Right renal cortex interstitium (tissue), 3 donors: ENCODE measurements at places on chromosomes 3 and 15. TPM values are rescaled to one million over a fixed set of nuclear protein-coding genes. Genes with fewer than 3 reads are reported as not detected.

DNA sequence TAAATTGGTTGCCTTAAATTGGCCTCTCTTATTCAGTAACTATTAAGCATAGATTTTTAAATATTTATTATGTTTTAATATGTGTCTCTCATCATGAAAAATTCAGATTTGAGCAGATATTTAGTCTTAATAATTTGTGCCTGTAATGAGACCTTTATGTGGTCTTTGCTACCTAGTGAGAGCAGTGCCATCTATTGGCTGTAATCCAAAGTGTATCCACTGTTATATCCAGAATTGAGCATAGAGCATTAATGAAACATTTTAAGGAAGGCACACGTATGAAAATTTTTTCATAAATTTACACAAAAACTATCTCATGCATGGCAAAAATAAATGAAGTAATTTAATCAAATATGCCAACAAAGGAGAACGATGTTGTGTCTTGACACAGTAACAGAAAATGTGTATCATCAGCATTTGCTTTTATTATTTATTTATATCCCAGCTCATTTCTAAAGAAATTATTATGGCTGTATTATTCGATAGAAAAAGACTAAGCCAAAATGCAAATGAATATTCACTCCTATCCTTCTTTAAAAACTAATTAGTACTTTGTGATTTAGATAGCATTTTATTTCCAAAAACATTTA is 203.5 kb downstream of the RSRC1 start:
- peak; percentile 2 for DNase-seq

DNA sequence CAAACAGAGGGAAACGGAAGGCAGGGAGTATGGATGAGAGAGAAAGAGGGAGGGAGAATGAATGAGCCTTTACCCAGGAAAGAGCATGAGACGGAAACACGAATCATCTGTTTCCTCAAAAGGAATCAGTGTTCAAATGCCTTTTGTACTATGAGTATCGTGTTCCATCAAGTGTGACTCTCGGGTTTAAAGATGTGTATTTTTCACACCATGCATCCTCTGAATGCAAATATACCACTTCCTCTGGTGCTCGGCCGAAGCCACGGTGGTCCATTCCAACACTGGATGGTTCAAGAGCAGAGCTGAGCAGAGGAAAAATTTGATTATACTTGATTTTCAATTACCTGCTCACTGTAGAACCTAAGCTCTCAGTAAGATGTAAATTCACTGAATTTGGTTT is 505.1 kb downstream of the MECOM start:
- no peak for DNase-seq

GRCh38 chr15:57500979-57501576 is 90.6 kb upstream of the MYZAP start:
- DNase-seq = no peak

DNA sequence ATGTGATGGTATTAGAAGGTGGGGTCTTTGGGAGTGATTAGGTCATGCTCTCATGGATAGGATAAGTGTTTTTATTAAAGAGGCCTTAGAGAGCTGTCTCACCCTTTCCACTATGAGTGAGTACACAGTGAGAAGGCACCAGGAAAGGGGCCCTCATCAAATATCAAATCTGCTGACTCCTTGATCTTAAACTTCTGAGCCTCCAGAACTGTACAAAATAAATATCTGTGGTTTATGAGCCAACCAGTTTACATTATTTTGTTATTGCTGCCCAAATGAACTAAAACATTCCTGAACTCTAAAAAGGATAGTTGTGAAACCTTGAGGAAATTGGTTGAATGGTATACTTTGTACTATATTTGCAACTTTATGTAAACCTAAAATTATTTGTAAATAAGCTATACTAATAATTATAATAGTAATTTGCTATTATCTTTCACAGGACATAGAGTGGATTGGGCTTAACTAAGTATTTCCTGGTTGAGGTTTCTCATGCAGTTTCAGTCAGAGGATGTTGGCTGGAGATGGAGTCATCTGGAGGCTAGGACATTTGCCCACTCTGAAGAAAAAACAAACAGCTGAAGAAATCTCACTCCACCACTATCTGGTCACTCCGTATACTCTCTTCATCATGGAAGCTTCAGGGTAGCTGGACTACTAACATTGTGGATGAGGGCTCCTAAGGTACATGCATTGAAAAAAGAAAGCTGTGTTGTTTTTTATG is 1068.6 kb upstream of the CADM2 start:
- no peak for DNase-seq

DNA sequence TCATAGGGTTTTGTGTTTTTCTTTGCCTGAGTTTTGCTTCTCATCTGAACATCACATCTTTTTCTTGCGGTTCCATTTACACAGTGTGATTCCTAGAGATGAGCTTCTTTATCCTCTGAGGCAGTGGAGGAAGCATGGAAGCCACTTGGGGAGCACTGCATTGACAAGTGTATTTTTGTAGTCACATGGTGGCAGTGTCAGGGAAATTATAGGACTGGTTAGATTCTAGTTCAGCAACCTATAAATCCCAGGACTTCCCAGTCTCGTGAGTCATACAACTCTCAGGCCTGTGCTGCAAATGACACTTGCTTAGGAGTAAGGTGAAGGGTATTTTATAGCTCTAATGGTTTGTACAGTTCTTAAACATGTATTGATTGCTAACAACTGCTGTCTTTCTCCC is 58.4 kb downstream of the RBM6 start:
- no peak for DNase-seq

GRCh38 chr3:48518638-48519276 is 14.8 kb upstream of the SHISA5 start:
- no peak for DNase-seq

The C3orf80 gene
- 0.35 TPM for polyA plus RNA-seq

The MYRIP gene
- 2.5 TPM for polyA plus RNA-seq

The CTDSPL gene
- polyA plus RNA-seq = 97.9 TPM

The FBXO40 gene
- polyA plus RNA-seq = 0.07 TPM

The SPINK8 gene
- polyA plus RNA-seq = not detected

The MUSTN1 gene
- not detected for polyA plus RNA-seq

The ACP3 gene
- 68.4 TPM for polyA plus RNA-seq
